ENCODE measurements at places on chromosomes 6 and 20. TPM values are rescaled to one million over a fixed set of nuclear protein-coding genes. Genes with fewer than 3 reads are reported as not detected.

GRCh38 chr6:130749402-130749801 lies 77.8 kb upstream of the SMLR1 start:
- ATAC-seq: no peak

DNA sequence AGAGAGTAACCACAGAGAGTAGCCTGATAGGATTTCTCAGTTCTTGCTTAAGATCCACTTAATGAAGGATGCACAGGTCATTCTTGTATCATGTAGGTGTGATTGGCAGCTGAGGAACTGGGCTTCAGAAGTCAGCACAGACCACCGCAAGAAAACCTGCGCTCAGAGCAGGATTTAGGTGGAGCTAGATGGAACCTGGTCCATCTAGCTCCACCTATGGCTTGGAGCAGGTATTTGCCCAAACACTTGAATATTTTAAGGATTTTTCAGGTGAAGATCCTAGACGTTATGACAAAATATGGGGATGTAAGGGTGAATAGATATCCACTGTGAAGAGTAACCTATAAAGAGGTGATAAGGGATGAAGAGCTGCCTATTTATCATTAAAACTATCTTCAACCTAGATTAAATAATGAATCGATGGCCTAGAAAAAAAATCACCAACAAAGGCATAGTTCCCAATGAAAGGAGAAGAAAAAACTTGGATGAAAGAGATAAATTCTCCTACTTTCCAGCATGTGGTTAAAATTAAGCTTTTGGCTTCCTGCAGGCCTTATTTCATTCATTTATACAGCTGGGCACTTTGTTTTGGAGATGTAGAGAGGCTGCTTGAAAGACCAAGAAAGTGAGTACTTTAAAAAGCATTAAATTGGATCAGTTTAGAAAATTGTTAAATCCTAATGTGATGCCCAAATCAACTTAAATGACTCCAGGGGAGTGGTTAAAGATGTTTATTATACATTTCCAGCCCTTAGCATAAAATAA lies 778.4 kb upstream of the GJE1 start:
- no peak for ATAC-seq

DNA sequence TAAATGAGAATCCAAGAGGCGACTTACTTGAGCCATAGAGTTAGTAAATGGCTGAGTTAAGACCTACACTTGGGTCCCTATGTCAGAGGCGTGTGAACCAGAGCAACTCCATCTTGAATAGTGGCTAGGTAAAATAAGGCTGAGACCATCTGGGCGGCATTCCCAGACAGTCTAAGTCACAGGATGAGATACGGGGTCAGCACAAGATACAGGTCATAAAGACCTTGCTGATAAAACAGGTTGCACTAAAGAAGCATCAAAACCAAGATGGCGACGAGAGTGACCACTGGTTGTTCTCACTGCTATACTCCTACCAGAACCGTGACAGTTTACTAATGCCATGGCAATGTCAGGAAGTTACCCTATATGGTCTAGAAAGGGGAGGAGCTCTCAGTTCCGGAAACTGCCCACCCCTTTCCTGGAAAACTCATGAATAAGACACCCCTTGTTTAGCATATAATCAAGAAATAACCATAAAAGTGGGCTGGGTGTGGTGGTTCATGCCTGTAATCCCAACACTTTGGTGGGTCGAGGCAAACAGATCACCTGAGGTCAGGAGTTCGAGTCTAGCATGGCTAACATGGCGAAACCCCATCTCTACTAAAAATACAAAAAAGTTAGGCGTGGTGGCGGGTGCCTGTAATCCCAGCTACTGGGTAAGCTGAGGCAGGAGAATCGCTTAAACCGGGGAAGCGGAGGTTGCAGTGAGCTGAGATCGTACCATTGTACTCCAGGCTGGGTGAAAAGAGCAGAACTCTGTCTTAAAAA lies 43.9 kb upstream of the EEF1A1 start:
- peak; percentile 18 for ATAC-seq

DNA sequence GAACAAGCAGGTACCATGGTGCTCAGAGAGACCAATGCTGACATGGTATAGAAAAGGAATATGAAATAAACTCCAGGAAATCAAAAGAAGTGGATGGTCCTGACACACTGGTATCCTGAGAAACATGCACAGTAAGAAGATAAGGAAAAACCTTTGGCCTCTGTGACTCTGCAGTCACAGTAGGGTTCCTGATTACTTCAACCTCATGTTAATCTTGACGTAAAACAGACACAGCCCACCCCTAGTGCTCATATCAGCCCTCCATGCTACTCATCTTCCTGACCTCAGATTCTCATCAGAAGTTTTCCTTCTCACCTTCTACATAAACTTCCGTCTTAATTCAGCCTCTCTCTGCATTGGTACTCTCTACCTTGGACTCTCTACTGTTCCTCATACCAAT lies 240.9 kb downstream of the PKHD1 start:
- no peak for ATAC-seq

GRCh38 chr6:130494729-130495128 lies 128.9 kb downstream of the TMEM200A start:
- ATAC-seq: no peak

DNA sequence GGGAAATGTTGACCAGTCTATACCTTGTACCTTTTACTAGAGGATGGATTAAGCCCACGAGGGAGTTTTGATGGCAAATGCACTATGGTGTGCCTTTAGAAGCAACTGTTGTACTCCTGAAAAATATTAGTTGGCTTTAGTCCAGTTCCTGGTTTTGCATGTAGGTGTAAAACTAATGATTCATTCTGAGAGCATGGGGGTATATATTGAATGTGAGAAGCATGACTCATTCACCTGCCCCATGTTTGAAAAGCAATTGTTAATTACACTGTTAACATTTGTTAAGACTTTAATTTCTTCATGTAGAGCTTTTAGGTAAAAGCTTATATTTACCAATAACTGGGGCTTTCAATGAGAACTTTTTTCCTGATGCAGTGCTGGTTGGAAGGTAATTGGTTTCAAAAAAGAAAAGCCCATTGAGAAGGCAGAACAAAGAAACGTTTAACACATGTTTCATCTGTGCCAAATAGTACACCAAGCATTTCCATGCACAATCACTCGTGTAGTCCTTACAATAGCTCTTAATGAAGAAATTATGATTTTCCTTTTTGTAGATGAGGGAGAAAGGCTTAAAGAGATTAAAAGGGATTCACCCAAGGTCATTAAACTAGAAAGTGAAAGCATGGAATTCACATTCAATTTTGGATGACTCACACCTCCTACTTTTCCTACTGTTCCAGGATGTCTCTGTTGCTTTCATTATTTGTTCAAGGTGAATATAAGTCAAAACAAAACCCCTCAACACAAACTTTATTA lies 134.1 kb downstream of the CCDC170 start:
- peak; percentile 82 for ATAC-seq

DNA sequence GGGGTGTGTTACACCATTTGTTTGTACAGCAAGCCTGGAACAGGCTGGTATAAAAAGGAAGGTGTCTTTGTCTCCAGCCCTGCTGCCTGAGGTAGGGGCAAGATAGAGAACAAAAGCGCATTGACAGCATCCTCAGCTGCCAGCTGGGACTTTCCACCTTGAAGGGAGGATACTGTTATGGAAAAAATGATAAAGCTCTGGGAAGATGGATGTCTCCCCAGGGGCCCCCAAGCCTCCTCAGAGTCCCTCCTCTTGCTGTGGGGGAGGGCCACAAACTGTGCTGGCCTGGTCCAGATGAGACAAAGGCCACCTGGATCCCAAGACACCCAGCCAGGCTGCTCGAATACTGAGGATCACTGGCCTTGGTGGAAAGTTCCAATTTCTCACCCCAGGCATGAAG lies 13.0 kb downstream of the REM1 start:
- ATAC-seq: no peak

DNA sequence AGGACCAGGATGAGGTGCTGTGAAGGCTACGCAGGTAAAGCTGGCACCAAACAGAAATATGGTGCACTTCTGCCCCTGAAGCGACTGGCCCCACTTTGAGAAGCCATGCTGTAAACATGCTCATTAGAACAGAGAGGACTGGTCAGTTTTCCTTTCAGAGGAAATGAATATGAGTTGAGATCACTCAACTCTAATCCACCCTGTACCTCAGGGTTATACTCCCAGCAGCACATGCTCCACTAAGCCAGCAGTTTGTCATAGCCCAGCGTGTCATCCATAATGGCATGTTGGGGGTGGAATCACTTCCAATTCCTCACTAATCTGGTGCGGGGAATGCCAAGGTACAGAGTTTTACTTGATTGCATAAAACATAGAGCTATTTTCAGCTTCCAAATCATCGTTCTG lies 98.1 kb downstream of the HIVEP2 start:
- no peak for ATAC-seq

DNA sequence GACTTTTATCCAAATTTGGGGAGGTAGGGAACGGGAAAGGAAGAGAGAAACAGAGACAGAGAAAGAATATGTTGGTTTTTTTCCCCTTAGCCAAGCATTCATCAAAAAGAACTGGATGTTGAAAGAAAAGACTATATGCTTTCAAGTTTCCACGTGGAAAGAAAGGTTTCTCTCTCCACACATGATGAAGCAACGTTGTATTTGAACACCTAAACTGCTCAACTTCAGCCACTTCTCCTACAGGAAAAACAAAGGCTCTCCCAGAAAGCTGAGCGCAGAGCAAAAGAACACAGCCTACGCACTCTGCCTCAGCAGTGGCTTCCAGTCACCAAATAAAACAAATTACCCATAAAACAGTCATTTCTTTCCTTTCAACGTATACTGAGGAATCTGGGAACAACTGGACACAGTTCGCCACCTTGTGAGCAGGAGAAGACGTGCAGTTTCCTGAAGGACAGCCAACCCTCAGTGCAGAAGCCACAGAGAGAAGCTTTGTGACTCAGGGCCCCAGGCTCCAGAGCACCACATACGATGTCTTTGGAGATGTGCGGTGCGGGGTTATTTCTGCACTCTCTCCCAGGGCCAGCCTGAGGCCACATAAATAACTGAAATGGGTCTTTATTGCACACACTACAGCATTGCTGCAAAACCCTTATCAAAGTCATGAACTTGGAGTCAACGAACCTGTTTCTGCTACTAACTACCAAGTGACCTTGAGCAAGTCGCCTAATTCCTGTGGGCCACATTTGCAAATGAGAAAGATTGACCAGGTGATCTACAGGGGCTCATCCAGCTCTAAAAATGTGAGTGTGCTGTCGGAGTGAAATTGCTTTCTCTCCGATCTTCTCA lies 10.1 kb downstream of the IL17F start:
- peak; percentile 85 for ATAC-seq

DNA sequence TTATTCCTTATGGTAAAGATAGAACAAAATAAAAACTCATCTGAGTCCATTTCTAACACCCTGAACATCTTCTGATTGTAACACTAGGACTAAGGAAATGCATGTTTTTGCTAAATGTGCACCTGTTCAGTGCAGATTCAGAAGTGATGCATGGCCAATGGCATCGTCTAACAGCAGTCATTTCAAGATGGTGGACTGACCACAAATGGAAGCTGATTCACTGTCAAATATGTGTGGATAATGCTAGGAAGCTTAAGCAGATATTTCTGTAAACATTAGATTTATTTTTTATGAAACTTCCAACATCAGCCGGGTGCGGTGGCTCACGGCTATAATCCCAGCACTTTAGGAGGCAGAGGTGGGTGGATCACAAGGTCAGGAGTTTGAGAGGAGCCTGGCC lies 394.8 kb downstream of the SAMD5 start:
- ATAC-seq: no peak

DNA sequence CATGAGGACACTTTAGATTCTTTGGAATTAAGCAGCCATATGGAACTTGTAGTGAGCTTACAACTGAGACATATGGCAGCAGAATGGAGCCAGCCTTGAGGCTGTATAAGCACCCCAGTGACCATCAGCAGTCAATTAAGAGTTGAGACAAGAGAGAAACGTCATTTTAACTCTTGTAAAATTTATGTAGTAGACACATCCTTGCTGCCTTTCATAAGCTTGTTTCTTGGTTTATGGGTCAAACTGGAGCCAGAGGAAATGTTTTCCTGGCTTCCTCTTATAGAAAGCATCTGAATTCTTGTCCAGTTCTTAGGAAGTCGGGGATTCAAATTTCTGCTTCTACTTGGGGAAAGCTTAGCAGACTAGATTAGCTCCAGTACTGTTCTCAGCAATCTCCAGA lies 745.1 kb upstream of the MARCKS start:
- ATAC-seq: no peak

DNA sequence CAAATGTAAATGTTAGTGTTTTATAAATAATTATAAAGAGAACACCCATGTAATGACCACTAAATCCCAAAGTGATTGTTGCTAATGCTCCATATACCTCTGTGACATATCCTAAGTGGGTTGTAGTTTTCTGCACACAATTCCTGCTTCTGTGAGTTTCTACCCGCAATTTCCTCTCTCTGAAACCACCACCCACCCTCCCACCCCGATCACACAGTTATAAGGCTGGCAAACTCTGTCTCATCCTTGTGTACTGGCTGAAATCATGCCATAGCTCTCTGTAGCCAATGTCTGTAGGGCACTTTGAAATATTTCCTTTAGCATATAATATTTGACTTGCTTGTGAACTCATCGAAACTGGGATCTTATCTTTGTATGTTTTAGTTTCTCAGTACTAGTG lies 236.6 kb downstream of the PLCB1 start:
- ATAC-seq: peak; percentile 39

Gene PLCB1
- total RNA-seq: 3.0 TPM

Gene PRR18
- total RNA-seq: not detected

Gene GINS1
- total RNA-seq: 20.9 TPM

Gene CGAS
- total RNA-seq: 37.5 TPM

Gene EYS
- total RNA-seq: not detected

Gene VGLL2
- total RNA-seq: not detected

Gene TFAP2D
- not detected for total RNA-seq

Gene PDYN
- total RNA-seq: not detected

Gene GHRH
- not detected for total RNA-seq

Gene ADAT2
- 32.6 TPM for total RNA-seq

Gene RHAG
- total RNA-seq: not detected

Gene HTR1E
- not detected for total RNA-seq

Data from activated T-helper 17 cell treated with anti-CD3 and anti-CD28 coated beads, Interleukin-2, amount 50 U/mL, for 72 hours (primary cell).